ENCODE measurements at places on chromosomes 12 and 14.

DNA sequence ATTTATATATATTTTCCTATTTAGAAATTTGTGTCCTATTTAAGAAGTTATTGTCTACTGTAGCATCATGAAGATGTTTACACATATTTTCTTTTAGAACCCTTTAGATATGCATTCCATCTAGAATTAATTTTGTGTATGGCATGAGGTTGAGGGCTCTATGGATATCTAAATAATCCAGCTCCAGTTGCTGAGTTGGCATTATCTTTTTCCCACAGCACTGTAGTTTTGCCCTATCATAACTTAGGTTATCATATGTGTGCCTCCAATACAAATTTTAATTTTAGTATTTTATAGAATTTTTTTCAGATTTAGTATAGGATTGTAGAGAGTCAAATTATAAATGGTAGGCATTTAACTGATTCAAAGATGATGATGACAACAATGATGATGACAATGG lies 159.3 kb downstream of the NPAS3 start:
- DNase-seq: no peak

GRCh38 chr12:81811778-81812125 lies 52.6 kb upstream of the PPFIA2 start:
- no peak for DNase-seq

DNA sequence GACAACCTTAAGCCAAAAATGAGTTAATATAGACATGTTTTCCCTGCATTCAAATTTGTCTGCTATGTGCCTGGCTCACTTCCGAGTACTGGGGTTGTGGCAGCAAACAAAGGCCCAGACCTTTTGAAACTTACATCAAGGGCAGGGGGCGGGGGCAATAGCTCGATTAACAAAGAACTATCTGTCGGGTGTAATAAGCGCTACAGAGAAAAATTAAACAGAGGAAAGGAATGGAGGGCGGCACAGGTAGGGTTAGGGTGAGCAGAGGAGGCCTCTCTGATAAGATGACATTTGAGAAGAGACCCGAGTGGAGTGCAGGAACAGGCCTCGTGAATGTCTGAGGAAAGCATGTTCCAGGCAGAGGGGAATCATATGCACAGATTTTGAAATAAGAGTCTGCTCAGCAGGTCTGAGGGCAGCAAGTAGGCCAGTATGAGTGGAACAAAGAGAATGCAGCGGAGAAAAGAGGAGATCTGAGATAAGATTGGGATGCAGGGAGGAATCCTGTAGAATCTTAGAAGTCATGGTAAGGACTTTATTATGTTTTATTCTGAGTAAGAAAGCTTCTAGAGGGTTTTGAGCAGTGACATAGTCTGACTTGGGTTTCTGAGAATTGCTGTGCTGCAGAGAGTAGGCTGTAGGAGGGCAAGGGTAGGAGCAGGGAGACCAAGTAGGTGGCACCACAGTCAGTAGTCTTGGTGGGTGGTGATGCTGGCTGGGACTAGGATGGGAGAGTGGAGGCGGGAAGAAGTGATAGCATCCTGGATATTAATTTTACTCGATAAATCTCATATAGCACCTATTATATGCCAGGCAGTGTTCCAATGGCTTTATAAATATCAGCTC lies 52.6 kb downstream of the BICDL1 start:
- DNase-seq: no peak

DNA sequence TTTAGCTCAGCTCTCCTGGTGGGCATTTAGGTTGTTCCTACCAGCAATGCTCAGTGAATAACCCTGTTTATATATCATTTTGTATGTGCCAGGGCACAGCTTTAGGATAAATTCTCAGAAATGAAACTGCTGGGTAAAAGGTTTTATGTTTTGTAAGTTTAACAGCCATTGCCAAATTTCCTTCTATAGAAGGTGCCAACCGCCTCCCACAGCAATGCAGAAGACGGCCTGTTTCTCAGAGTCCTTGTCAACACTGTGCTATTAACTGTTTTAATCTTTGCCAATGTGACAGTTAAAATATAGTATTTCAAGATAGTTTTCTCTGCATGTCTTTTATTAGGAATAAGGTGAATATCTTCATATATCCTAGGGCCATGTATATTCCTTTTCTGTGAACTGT lies 65.0 kb downstream of the PPP1R13B start:
- no peak for DNase-seq

- no peak for DNase-seq
These were observed 538.2 kb upstream of the TBX3 start for GRCh38 chr12:115222220-115222619.

DNA sequence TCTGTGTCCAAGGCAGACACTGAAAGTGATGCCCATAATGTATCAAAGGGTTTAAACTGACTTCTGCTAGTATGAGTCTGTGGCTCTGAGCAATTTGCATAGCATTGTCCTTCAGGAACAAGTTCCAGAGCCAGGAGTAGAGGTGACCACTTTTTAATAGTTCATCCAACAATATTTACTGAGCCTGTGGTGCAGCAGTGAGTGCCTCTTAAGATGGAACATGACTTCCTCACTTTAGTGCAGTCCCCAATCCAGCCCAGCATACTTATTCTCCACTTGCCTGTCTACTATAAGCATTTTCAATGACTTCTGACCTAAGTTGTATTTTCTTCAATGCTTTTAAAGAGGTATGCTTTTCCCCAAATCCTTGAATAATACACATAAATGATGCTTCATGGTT lies 611.3 kb downstream of the MED13L start:
- no peak for DNase-seq

DNA sequence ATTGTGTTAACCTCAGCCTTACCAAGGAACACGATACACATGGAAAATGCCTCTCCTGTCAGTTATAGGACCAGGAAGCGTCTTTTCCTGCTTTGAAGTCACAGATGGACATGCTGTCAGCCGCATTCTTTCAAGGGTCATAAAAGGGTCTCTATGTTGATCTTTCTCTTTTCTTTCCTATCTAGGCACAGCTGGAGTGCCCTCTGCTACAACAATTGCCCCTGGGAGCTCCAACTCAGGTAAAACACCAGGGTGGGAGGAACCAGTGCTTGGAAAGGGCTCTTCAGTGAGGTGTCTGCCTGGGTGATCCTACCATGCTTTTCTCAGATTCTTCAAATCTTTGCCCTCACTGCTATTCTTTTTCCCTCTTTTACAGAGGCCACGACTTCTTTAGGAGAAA lies 157.4 kb upstream of the CNTN1 start:
- DNase-seq: no peak

- no peak for DNase-seq
These were observed 525.2 kb upstream of the CCDC196 start for GRCh38 chr14:65961004-65961403.

- DNase-seq: no peak
These were observed 139.1 kb downstream of the TMTC1 start for GRCh38 chr12:29644536-29645162.

- no peak for DNase-seq
These were observed 382.7 kb upstream of the RGS6 start for GRCh38 chr14:71549421-71550050.

- no peak for DNase-seq
These were observed 618.6 kb downstream of the AACS start for GRCh38 chr12:125683748-125684381.

DNA sequence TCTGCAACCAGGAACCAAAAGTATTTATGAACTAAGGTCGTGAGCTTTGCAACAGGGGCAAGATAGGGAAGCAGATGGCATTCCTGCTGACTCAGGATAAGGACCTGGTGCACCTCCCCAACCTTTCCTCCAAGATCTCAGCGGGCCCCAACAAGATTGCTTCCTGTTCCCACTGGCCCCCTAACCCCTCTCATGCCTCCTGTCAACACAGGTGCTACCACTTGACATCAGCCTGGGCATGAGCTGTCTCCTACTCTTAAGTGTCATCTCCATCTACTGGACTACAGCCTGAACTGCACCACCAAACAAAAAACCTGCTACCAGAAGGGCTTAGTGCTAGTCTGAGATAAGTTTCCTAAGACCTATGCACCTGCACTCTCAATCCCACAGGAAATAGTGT lies 32.7 kb downstream of the MED6 start:
- DNase-seq: no peak

GRCh38 chr14:96136371-96137005 lies 68.2 kb upstream of the BDKRB2 start:
- no peak for DNase-seq

Measured in SK-N-MC (cell line).